ENCODE measurements at places on chromosomes 13 and 19.

DNA sequence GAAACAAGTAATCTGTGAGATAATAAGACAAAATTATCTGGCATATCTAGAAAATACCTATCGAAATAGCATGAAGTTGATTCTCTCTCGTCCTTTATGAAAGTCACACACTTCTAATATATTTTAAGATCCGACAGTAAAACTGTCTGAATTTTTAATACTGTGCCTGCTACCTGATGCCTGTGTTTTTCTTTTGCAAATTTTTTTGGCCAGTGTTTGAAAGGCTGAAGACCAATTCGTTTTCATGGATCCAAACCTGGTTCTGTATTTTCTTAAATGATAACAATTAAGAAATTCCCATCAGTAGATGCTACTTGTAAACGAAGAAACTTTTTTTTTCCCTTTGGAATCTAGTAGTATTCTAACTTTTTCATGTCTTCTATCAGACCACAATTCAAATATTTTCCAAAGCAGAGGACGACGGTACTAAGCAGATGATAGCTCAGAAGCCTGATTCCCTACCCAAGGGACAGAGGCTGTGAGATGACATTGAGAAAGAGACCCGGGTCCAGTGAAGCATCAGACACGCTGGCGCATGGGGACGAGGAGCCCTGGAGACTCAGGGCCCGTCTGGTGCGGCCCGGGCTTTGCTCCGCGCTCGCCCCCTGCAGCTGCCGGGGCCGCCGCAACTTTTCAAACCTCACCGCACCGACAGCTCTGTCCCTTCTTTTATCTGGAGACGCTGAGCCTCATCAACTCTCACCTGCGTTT is 49.5 kb upstream of the PABPC3 start:
- DNase-seq = no peak

DNA sequence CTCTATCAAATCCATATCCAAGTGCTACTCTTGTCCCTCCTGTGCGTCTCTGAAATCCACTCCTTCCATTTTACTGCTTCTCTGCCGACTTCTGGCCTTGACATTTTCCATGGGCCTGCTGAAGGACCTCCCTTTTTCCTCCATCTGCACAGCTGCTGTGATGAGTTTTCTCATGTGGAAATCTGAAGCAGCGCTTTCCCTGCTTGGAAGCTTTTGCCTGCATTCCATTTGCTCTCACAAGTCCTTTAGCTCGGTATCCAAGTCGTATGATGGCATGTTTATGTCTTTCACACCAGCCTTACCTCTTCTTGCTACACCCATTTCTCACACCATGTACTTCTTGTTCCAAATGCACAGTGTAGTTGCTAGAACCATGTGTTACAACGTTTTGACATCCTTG is 328.2 kb downstream of the GPC5 start:
- DNase-seq = no peak

DNA sequence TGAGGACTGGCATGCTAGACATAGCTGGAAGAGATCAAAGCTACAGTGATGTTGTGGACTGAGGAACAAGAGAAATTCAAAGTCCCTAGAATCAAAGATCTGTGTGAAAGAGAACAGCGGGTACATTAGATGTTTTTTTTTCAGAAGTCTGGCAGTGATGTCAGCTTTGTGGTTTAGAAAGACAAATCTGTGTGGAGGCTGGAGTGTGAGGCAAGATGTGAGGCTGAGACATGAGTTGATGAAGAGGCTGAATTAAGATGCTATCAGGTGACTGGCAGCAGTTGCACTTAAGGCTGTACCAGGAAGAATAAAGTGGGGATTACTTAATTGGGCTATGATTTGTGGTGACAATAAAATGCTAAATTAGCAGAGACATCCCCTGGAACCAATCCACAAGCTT is 46.5 kb downstream of the DNAJC3 start:
- no peak for DNase-seq

GRCh38 chr13:34587576-34587975 is 354.5 kb upstream of the NBEA start:
- DNase-seq = no peak

DNA sequence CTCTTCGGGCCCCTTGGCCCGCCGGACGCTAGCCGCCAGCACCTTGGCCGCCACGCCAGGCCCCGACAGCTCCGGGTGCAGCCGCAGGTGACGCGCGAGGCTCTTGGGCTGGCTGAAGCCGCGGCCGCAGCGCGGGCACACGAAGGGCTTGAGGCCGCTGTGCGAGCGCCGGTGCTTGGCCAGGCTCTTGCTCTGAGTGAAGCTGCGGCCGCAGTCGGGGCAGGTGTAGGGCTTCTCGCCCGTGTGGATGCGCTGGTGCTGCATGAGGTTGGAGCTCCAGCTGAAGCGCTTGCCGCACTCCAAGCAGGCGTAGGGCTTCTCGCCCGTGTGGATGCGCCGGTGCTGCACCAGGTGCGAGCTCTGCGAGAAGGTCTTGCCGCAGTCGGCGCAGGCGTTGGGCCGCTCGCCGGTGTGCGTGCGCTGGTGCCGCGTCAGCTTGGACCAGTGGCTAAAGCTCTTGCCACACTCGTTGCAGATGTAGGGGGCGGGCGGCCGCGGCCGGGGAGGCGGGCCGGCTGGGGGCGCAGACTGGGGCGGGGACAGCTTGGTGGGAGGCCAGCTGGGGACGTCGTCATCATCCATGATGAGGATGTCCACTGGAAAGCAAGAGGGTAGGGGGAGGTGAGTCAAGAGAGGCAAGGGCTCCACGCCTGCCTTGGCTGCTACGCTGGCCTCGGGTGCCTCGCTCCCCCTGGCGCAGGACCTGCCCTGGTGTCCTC is 32.4 kb downstream of the ZNF787 start:
- no peak for DNase-seq

DNA sequence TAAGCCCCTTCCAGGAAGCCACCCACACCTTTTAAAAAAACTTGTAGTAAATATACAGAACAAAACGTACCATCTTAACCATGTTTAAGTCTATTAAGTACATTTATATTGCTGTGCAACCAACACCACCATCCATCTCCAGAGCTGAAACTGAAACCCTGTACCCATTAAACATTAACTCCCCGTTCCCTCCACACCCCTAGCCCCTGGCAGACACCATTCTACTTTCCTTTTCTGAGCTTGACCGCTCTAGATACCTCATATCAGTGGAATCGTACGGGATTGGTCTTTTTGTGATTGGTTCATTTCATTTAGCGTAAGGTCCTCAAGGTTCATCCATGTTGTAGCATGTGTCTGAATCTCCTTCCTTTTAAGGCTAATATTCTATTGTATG is 13.0 kb upstream of the SPATA13 start:
- DNase-seq = no peak

- no peak for DNase-seq
Measured at GRCh38 chr13:36405151-36405550, 27.1 kb upstream of the CCNA1 start.

DNA sequence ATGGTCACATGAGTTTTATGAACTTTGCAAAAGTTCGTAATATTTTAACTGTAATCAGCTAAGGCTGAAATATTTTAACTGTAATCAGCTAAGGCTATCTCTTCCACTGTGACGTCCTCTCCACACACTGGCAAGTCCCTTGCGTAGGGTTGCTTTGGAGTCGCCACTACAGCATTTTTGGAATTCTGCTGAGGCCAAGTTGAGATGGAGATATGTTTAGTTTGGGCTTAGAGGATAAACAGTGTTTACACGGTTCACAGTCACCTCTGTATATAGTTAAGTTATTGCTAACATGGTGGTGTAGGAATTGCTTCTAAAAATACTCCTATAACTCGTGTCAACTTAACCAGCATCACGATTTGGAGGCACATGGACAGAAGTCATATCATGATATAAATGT is 143.6 kb upstream of the SERP2 start:
- peak; percentile 20 for DNase-seq

GRCh38 chr19:6752256-6753177 is 13.0 kb downstream of the TRIP10 start:
- DNase-seq = no peak
